Stimulated activated CD4-positive, alpha-beta T cell treated with anti-CD3 and anti-CD28 coated beads, TNF-alpha, amount 100 ng/mL, for 1 hour (primary cell): ENCODE measurements at places on chromosomes 7 and 10.

GRCh38 chr10:71083716-71083975, 128.7 kb upstream of the UNC5B start:
- no peak for DNase-seq

GRCh38 chr7:74029991-74030415, 2.0 kb downstream of the ELN start:
- DNase-seq: no peak

GRCh38 chr7:90595342-90595800, 750 bp upstream of the CDK14 start:
- DNase-seq: no peak

DNA sequence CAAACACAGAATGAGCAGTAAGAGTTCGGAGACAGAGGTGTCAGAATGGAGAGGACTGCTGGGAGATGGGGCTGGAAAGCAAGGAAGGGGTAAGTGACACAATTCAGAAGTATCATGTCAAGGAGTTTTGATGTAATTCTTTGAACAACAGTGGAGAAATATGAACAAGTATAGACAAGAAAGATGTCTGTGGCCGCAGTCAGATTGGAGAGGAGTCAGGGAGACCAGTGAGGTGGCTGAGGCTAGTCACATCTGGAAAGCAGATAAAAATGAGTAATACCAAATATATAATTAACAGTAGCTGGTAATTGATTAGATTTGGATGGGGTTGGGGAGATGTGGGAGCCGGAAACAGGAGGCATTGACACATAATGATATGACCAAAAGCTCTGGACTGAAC, 540.9 kb downstream of the SUGCT start:
- no peak for DNase-seq

DNA sequence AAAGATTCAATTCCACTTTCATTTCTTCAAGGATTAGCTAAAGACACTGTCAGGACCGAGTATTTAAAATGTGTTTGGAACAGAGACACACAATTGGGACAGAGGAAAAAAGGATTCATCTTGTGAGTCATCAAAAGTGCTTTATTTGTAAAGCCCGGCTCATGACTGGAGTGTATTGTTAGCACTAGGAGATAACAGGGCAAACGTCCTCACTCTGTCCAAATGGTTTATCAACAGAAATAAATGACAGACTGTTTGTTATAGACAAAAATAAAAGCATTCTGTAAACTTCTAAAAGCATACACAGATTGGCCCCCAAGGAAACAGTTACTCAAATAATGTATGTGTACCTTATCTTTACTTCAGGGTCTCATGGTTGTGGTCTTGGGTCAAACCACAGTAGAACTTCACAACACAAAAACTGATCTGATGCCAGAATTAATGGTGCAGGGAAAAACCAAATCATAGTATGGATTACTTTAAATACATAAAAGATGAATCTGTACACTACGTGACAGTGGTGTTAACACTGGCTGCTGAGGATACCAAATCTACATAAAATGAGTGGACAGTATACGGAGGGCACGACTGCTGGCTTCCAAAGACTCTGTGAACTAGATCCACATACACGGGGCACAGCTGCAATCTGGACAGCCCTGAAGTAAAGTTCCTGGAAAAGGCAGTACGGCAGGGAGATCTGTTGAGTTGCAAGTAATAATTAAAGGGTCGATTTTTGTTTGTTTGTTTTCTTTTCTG, 179.4 kb downstream of the PIP4K2A start:
- DNase-seq: no peak

DNA sequence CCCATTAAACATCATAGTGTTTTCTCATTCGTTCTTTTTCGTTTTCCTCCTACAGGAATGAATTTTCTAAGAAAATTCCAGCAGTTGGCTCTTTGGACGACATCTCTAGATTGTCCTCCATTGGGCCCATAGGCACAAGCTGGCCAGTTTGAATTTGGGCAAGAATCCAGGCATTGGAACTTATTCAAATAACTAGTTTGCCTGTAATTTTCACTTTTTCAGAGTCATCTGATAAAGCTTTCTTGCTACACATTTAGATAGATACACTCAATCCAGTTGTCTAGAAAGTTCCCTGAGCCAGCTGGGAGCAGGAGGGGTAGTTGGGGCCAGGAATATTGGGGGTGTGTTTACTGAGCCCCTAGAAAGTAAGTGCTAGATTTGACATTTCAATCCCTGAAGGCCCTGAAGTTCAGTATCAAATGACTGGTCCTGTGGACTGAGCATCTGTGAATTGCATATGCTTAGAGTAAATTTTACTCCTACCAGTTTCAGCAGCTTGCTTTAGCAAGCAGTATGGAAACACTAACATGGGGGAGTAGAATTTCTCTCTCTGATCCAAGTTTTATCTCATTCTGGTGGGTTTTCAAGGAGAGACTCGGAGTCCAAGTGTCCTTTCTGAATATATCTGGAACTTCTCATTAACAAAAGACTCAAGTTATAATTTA, 5.2 kb downstream of the EGFR start:
- DNase-seq: no peak

DNA sequence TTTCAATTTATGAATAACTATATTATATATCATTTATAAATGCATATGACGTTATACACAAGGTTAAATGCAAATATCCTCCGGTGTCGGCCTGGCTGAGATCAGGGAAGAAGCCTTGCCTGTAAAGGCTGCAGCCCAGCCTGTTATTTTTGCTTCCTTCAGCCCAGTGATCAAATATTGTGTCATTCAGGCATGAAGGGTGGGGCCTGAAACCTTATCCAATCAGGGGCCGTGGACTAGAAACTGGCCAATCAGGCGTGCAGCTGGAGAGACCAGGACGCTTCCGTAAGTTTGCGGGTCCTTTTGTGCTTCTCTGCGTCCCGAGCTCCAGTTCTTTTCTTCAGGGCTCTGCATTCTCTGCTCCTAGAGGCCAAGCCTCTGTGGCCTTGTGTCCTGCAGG, at the start of gene ZNF722:
TSS of gene ZNF722 (plus strand) at position 301 of the 400 bp plus-strand sequence. CDS start 113 bp downstream, outside the sequence.
- DNase-seq: no peak

GRCh38 chr7:147415991-147416390, 1174.6 kb upstream of the C7orf33 start:
- no peak for DNase-seq

GRCh38 chr10:22652988-22653481, 61.3 kb downstream of the PIP4K2A start:
- DNase-seq: no peak

DNA sequence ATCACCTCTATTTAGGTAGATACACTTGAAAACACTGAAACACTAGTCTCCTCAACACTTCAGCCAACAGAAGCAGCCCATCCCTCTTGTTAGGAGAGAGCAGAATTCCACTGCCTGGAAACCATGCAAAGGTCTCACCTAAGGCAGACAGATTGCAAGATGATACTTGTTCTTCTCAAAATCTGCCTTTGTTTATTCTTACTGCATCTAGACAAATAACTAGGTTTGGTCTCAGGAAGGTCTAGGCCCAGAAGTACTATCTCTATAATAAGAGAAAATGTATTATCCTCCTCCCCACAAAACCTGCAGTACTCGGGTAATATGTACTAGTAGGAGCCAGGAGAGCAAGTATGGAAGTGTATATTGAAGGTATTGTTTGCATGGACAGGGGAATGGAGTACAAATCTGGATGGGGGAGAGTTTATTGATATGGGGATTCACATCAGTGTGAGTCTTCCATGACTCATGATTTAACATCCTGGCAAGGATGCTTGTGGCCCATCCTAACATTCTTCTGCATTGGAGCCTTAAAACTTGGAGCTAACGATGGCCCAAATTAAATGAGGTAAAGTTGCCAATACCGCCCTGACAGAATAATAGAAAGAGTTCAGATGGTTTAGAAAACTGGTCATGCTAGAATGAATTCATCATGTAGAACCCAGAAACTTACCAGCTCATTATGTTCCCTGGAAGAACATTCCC, 109.2 kb downstream of the EPC1 start:
- no peak for DNase-seq

- DNase-seq: no peak
Measured at GRCh38 chr7:11642276-11642675, 189.7 kb downstream of the THSD7A start.

DNA sequence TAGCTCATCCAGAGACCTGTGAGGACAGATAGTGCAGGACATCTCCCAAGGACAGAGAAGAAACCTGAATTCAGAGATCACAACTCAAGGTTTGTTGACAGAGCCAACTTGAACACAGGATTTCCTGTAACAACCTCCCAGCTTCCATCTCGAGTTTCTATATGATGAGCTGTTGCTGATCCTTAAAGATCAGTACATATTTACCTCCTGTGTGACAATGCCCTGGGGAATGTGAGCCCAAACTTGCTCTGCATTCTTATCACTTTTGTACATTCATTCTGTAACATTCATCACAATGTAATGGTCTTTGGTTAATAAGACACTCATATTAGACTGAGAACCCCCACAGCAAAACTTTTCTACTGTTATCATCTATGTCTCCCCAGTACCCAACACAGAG, 468.6 kb downstream of the XPNPEP1 start:
- DNase-seq: no peak

DNA sequence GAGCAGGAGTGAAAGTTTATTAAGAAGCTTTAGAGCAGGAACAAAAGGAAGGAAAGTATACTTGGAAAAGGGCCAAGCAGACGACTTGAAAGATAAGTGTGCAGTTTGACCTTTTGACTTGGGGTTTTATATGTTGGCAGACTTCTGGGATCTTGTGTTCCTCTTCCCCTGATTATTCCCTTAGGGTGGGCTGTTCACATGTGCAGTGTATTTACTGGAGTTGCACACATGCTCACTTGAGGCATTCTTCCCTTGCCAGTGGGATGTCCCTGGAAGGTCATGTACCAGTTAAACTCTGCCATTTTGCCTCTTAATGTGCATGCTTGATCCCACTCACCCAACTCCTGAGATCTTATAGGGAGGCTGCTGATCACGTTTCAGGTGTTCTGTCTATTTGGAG, 23.4 kb upstream of the ARHGAP12 start:
- no peak for DNase-seq

GRCh38 chr10:929960-930624, 1.4 kb downstream of the LARP4B start:
- no peak for DNase-seq

DNA sequence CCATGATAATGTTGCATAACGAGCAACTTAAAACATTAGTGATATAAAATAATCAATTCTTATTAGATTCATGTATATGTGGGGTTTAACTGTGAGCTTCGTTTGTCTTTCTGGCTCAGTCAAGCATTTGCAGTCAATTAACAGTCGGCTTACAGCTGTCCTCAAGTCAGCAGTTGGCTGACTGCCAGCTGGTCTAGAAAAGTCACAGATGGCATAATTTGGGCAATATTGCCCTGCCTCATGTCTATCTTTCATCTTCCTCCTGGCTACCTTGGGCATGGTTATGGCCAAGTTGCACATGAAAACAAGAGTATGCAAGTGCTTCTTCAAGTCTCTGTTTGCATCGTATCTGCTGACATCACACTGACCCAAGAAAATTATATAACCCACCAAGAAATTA, 186.1 kb upstream of the ZWINT start:
- DNase-seq: no peak

GRCh38 chr7:116955801-116956476, 2.6 kb downstream of the ST7 start:
- no peak for DNase-seq
